HL-60 (cell line): ENCODE measurements at places on chromosomes 13 and 19.
A peak's percentile ranks its signal among the peaks of the same experiment; 100 is the strongest.

GRCh38 chr19:38718747-38719543, 25.3 kb downstream of the CAPN12 start:
- no peak for DNase-seq

DNA sequence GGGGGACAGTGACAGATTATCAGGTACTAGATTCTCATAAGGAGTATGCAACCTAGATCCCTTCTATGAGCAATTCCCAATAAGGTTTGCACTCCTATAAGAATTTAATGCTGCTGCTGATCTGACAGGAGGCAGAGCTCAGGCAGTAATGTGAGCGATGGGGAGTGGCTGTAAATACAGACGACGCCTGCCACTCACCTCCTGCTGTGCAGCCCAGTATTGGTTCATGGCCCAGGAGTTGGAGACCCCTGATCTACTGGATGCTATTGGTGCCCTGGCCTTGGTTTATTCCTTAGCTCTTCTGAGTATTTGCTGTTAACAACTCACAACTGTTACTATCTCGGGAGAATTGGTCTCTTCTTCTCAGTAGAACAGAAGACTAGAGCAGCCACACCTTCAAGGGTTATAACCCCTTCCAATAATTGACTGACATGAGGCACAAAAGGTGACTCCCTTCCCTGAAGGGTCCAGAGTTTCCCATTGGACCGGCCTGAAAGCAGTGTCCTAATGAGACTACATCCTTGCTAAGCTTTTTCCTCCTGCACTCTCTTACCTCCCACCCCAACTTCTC, 35.0 kb upstream of the RBM26 start:
- DNase-seq, result no peak

- DNase-seq, result peak; percentile 7
These were observed 753.9 kb downstream of the OLFM4 start for GRCh38 chr13:53782488-53782961.

- DNase-seq, result no peak
These were observed at the start of gene FOSB for GRCh38 chr19:45467456-45468158. Gene FOSB, plus strand, starts transcription at chr19:45467996. Its CDS starts 591 bp downstream, at chr19:45468587.

GRCh38 chr19:54851353-54851752, 1.1 kb downstream of the KIR3DL2 start:
- DNase-seq, result peak; percentile 79

- DNase-seq, result no peak
These were observed 210.8 kb downstream of the OXGR1 start for GRCh38 chr13:96783511-96783910.

DNA sequence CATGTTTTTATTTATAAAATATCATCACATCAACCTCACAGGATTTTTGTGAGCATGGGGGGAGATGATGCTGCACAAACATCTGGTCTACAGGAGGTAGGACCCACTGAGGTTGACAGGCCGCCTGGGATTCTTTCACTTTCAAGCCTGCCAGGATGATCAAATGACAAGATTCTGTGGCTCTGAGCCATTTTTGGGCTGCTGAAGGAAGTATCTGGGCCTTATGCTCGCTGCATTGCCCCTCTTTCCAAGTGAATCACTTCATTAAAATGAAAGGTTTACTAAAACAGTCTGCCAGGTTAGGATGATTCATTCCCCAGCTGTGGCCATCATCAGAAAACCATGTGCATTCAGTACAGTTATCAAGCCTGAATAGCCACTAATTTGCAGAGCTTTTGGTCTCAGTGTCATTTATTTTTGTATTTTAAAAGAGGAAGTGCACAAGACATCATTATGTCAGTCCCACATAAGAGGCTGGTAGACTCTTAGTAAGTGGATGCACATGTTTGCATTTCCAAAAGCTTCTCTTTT, 34.4 kb downstream of the STARD13 start:
- no peak for DNase-seq

- no peak for DNase-seq
These were observed 858 bp upstream of the PPP6R1 start for GRCh38 chr19:55259540-55260210.

DNA sequence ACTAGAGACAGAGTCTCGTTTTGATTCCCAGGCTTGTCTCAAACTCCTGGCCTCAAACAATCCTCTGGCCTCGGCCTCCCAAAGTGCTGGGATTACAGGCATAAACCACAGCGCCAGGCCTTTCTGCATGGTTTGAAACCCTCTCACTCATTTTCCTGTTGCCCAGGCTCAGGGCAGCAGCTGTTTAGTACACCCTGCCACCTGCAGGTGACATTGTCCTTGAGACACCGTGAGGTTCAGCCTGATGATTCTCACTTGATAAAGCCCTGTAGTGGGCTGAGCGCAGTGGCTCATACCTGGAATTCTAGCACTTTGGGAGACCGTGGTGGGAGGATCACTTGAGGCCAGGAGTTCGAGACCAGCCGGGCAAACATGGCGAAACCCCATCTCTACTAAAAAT, 12.5 kb downstream of the IL12RB1 start:
- no peak for DNase-seq

GRCh38 chr19:19595171-19595701, 23.3 kb downstream of the PBX4 start:
- DNase-seq, result no peak

DNA sequence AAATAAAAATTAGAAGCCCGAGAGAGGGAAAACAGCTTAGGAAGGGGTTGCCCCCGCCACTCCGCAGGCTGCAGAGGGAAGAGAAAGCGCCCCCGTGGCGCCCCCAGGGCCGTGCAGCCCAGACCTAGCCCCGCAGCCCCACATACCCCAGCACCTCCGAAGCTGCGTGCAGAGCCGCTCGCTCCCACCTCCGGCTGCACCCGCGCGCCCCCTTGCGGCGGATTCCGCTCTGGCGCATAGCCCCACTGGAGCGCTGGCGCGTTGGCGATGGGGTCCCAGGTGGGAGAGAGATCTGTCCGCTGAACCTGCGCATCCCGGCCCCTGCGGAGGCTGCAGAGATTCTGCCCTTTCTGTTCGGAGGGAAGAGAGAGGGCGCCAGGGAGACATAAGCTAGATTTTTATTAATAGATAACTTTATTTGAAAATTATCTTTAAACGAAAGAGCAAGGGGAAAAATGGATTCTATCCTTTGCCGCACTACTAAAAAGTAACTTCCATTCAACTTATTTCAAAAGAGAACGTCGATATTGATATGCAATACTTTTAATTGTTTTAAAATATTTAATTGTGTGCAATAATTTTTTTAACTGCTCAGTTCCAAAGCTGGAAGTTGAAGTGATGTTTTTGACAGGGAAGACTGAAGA, 11.7 kb upstream of the CLN5 start:
- DNase-seq, result no peak

DNA sequence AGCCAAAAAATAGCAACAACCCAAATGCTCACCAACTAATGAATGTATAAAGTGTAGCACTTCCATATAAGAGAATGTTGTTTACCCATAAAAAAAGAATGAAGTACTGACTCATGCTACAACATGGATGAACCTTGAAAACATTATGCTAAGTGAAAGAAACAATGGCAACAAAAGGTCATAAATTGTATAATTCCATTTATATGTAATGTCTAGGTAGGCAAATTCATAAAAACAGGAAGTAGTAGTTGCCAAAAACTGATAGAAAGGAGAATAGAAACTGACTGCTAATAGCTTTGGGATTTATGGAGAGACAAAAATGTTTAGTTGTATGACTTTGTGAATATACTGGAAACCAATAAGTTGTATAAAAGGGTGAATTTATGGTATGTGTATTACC, 21.6 kb downstream of the MYCBP2 start:
- DNase-seq, result no peak

- no peak for DNase-seq
These were observed 3.5 kb upstream of the DLEU7 start for GRCh38 chr13:50846861-50847475.

DNA sequence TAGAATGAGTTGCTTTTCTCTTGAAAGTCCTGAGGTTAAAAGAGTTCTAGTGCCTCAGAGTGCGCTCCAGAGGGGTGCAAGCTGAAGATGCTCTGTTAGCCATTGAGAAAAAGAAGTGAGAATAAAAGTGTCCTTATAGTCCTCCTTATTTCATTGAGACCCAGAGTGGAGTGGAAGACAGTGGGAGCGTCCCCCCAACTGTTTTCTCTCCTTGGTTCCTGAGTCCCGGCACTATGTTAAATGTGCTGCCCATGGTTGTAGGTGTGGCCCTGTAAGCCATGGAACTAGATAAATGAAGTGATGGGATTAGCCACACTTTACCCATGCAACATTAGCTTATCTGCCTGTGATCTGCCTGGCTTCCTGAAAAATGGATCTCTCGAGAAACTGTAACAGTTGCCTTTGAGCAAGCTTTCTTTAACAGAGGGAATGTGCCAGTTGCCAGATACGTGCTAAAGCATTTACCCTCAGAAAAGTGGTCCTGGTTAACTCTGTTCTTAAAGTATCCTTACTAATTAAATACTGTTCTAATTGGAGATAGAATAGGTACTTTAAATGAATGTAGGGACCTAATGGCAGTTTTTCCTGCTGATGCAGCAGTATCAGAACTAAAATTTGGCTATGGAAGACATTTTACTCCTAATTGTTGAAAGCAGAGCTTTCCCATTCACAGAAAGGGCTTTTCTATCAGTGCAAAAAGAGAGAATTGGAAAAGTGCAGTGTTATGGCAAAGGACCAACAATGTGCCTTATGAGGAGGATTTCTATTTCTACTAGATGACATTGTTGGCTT, 21.4 kb upstream of the PSG9 start:
- no peak for DNase-seq

GRCh38 chr13:21483748-21484147, 24.6 kb upstream of the ZDHHC20 start:
- no peak for DNase-seq

GRCh38 chr13:29817604-29818378, 32.6 kb downstream of the UBL3 start:
- peak; percentile 3 for DNase-seq

- no peak for DNase-seq
These were observed 8.6 kb downstream of the ZNF444 start for GRCh38 chr19:56149656-56150038.

DNA sequence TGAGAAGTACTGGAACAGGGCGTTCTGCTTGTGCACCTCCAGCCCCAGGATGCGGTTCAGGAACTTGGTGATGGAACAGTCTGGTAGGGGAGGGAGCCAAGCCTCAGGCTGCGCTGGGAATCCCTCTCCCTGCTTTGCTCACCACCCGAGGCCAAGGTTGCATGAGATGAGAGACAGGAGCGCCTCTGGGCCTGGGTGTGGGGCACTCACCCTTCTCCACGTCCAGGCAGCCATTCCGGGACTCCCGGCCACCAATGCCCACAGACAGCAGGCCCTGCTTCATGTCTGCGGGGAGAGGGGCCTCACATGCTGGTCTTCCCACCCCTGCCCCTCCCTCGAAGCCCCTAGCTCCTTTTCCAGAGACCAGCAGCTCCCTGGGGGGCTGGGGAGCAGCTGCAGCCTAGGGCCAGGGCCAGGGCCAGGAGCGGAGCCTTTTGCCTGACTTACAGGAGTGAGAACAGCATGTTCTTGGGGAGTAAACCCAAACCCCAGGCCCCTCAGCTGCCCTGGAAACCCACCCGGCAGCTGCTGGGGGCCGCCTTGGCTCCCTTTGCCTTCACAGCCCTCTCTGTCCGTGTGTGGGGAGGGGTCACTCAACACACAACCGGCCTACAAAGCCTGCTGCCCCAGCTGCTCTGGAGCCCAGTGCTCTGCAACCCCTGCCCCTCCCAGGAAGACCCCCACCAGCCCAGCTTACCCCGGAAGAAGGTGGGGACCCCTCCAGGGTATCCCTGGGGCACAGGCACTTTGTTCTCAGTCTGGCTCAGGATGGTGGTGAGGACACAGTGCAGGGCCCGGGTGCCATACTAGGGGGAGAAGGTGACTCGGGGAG, 7.2 kb downstream of the GPX4 start:
- DNase-seq, result no peak

DNA sequence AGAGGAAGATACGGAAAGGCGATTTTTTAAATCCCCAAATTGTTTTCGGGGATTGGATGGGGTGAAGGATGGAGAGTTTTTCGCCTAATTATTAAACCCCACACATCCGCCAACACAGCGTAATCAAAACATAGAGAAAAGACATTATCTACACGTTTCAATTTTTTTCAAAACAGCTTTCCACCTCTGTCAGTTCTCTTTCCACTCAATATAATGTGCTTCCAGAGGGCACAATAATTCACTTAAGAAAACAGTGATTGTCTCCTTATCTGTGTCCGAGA, 435 bp upstream of the OBI1 start:
- no peak for DNase-seq

DNA sequence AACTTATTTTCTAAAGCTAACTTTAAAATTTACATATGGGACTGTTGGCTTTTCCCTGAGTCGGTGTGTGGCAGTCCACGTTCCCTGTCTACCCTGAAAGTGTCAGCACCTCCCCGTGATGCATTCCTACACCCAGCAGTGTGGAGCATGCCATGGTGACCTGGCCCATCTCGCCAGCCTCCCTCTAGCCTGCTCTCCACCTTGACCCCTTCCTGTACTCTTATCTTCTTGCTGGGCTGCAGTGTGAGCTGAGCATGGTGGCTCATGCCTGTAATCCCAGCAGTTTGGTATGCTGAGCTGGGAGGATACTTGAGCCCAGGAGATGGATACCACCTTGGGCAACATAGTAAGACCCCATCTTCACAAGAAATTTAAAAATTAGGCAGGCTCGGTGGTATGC, 25.4 kb downstream of the MICOS13 start:
- DNase-seq, result no peak

DNA sequence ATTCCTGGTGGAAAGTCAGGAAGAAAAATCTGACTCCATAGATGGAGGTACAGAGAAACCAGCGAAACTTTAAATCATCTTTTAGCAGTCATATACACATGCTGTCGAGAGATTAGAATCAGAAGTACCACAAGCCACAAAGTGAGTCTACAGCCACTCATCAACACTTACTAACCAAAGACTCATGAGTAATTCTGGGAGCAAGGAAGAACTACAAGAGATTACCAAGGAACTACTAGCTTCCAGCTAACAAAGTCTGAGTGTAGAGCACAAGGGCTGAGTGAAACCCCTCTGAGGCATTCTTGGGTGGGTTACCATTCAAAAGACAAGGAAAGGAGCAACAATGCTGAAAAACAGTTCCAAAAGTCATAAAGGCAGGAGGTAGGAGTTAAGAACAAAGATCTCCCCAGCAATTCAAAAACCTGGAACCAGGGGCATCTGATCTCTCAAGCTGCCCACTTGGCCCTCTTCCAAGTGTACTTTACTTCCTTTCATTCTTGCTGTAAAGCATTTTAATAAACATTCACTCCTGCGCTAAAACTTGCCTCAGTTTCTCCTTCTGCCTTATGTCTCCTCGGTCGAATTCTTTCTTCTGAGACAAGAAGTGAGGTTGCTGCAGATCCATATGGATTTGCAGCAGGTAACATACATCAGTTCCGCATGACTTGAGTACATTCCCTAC, 13.0 kb downstream of the RBM26 start:
- DNase-seq, result no peak

- DNase-seq, result no peak
These were observed 45.7 kb upstream of the TDRD3 start for GRCh38 chr13:60351326-60351725.

DNA sequence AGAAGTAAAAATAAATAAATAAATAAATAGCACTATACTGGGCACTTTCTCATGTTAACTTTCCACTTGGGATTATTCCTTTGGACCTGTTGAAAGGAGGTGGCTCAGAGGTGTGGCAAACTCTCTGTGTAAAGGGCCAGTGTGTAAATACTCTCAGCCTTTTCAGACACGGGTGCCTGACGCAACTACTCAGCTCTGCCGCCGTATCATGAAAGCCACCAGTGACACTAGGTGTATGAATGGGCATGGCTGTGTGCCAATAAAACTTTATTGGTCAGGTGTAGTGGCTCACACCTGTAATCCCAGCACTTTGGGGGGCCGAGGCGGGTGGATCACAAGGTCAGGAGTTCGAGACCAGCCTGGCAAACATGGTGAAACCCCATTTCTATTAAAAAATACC, 20.1 kb upstream of the SLC39A3 start:
- DNase-seq, result no peak

GRCh38 chr13:61874970-61875579, 459.4 kb upstream of the PCDH20 start:
- no peak for DNase-seq
